ENCODE measurements at places on chromosomes 12 and 14.

DNA sequence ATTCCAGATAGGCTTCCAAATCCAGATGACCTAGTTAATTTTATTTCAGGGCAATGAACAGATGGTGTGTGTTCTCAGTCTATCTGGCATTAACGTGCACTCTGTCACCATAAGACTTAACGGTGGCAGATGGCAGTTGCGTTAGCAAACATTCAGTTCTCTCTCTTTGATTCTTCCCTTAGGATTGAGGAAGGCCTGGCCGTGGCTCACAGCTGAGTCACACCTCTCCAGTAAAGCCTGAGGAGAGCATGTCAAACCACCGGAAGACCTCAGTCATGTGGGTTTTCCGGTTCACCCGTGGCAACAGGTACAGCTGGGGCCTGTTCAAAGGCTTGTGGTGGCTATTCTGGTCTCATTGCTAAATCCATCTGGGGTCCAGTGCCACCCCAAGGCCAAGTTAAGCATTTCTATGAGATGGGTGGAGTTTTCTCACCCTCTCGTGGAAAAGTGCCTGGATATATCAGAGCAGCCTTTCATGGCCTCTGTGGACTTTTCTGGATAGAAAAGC lies 545.1 kb upstream of the ATP2B1 start:
- DNase-seq = peak; percentile 1

GRCh38 chr14:45038865-45039264 lies 45.1 kb upstream of the PRPF39 start:
- DNase-seq = no peak

GRCh38 chr12:19432309-19433170 lies 6.8 kb upstream of the AEBP2 start:
- DNase-seq = no peak

- no peak for DNase-seq
Observed at GRCh38 chr14:95609398-95609990, 74.6 kb downstream of the GLRX5 start.

- no peak for DNase-seq
Observed at GRCh38 chr12:24955389-24955788, 6.5 kb upstream of the BCAT1 start.

GRCh38 chr14:23670481-23670880 lies 34.3 kb downstream of the DHRS2 start:
- DNase-seq = no peak

DNA sequence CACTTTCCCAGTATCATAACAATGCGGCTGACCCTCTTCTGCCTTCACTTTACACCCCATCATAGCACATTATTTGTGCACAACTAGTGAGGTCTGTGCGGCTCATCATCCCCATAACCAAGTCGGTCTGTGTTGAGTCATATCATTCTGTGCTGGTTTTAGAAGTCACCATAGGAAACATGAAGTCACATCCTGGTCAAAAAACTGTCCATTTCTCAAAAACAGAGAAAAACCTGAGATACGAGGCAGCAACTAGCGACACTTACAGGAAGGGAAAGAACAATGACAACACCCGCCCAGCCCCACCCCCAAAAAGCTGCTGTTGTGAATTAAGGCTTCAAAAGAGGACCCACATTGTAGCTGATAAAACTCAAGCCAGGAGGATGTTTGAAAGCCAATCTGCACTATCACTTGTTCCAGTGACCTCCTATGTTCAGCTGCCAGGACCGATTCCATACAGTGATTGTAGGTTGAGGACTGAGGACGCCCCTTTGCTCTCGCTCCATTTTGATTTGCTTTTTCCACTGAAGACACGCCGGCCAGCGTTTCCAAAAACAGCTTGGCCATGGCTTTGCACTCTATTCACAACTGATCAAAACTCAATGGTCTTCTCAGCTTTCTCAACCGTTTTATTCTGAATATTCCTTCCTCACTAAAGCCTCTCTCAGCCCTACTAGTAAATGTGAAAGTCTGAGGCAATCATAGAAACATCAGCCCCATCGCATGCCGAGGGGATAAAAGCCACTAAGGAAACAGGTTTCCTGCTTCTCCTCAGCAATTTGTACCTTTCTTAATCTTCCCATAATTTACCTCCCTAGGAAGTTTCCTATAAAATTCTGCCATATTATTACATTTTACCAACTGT lies 87.5 kb downstream of the DUSP16 start:
- peak; percentile 41 for DNase-seq

GRCh38 chr12:51751661-51752060 lies 96.9 kb downstream of the FIGNL2 start:
- DNase-seq = no peak

DNA sequence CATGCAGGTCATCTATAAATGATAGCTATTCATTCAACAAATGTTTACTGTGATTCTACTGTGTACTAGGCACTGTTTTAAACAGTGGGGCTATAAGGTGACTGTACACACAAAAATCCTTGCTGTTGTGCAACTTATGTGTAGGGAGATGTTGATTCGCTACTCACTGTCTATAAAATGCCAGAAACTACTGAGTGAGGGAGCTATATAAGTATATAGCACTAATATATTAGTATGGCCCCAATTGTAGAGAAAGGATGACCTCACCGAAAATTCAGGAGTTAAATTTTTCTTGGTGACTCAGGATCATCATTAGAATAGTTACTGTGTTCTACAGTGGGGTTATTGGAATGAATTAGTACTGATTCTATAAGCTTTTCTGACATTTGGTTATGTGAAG lies 117.4 kb downstream of the TGFB3 start:
- DNase-seq = no peak

GRCh38 chr14:62462988-62463387 lies 582.3 kb downstream of the KCNH5 start:
- no peak for DNase-seq

DNA sequence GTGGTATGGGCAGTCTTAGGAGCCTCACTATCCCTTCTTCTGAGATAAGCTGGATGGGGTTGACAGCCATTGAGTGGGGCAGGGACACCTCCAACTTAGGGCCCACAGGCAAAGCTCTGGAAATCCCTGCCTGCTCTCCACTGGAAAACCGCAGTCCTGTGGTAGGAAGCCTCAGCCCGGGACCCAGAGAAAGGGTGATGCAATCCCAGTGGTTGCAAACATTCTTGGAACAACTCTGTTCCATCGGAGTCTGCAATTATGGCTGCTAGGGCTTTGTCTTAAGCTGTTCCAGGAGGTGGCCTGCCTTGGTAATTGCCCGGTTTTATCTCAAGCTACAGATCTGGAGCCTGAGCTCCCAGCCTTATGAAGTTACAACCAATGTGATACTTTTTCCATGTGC lies 133.4 kb downstream of the DICER1 start:
- DNase-seq = no peak

- no peak for DNase-seq
Observed at GRCh38 chr14:39023939-39024871, 78.8 kb downstream of the SEC23A start.

DNA sequence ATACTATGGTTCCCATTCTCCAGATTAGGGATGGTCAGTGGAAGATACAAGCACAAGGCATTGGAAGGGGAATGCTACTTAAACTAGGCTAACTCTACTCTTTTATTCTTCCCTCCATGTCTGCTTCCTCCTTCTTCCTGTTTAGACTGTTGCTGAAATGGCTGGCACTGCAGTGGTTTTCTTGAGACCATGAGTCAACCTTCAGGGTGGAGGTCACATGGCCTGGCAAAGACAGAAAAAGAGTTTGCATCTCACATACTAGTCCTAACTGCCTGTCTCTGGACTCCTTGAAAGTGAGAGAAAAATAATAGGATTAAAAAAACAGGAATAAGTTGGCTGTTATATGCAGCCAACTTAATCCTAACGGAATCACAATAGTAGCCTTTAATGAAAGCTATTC lies 37.0 kb downstream of the ALDH1L2 start:
- no peak for DNase-seq
